ENCODE measurements at places on chromosomes 5 and 9. TPM values are rescaled to one million over a fixed set of nuclear protein-coding genes. Genes with fewer than 3 reads are reported as not detected.

Gene GPRIN1
- polyA plus RNA-seq, result 6.6 TPM

Gene TMEM267
- polyA plus RNA-seq, result 6.9 TPM

Gene ADAMTS16
- not detected for polyA plus RNA-seq

Gene PPIC
- 55.1 TPM for polyA plus RNA-seq

Gene SLC36A3
- not detected for polyA plus RNA-seq

Gene LCN1
- not detected for polyA plus RNA-seq

GRCh38 chr5:1554410-1554967 is 30.7 kb upstream of the LPCAT1 start:
- DNase-seq, result no peak

- DNase-seq, result no peak
Observed at GRCh38 chr5:164296603-164297080, 791.2 kb downstream of the MAT2B start.

GRCh38 chr9:6894135-6894534 is 136.4 kb downstream of the KDM4C start:
- DNase-seq, result no peak

GRCh38 chr9:113340011-113340699 is at the start of gene WDR31:
Gene WDR31 (minus strand): TSS chr9:113340275. CDS start chr9:113332022, 8,253 bp downstream.
- peak; percentile 95 for DNase-seq

DNA sequence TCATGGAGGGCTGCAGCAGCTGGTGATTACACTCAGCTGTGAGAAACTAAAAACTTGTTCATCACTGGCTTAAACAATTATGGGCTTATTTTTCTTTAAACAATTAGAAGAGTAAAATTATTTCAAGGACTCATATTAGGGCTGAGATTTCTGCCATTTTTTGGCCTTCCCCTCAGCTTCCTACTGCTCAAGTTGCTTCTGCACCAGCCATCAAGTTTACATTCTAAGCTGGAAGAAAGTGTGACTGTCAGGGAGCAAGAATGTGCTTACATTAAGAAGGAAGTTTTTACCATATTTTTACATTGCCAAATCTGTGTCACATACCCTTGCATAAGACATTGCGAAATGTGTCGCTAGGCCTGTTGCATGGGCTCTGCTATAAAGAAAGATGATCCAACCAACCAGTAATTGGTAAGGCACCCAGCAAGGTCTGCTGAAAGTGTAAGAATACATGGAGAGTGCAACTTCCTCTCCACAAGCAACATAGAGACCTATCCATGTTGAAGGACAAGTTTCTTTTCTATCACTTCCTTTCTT is 260.3 kb upstream of the CDH10 start:
- DNase-seq, result no peak

GRCh38 chr5:131944702-131945550 is 537 bp downstream of the MEIKIN start:
- no peak for DNase-seq

DNA sequence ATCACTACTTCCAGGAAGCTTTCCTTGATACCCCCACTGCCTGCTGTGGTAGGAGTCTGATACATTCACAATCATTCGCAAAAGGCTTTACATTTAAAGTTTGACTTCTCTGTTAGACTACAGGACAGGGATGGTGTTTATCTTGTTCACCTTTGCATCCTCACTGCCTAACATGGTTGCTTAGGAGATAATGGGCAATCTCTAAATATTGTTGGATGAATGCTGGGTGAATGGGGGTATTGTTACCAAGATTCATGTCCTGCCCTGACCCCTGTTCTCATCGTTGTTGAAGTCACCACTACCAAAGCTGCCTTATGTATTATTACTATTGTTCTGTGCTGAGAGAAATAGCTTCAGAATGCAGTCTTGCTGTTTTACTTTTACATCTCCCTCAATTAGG is 7.7 kb upstream of the TMEFF1 start:
- no peak for DNase-seq

DNA sequence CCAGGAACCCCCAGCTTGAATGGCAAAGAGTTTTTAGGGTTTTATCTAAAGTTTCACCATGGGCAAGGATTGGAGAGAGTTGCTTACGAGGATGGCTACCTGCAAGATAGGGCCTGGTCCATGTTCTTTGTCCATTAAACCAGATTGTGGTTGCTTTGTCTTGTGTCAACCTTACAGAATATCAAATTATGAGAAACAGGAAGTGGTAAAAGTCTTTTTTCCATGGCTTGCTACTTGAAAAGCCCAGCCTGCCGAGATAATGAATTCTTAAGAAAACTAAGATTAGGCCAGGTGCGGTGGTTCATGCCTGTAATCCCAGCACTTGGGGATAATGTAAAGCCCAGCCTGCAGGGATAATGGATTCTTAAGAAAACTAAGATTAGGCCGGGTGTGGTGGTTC is 24.4 kb downstream of the ZNF474 start:
- DNase-seq, result no peak

- DNase-seq, result peak; percentile 63
Observed at GRCh38 chr9:78296201-78296892, 578 bp upstream of the PSAT1 start.

DNA sequence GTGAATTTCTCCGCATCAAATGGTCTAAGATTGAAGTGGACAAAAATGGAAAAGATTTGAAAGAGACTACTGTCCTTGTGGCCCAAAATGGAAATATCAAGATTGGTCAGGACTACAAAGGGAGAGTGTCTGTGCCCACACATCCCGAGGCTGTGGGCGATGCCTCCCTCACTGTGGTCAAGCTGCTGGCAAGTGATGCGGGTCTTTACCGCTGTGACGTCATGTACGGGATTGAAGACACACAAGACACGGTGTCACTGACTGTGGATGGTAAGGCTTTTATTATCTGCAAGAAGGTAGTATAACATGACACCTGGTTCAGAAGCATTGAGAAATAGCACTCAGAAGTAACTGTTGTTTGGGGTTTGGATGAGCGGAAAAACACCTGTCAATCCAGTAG is 18.7 kb downstream of the VCAN start:
- no peak for DNase-seq

DNA sequence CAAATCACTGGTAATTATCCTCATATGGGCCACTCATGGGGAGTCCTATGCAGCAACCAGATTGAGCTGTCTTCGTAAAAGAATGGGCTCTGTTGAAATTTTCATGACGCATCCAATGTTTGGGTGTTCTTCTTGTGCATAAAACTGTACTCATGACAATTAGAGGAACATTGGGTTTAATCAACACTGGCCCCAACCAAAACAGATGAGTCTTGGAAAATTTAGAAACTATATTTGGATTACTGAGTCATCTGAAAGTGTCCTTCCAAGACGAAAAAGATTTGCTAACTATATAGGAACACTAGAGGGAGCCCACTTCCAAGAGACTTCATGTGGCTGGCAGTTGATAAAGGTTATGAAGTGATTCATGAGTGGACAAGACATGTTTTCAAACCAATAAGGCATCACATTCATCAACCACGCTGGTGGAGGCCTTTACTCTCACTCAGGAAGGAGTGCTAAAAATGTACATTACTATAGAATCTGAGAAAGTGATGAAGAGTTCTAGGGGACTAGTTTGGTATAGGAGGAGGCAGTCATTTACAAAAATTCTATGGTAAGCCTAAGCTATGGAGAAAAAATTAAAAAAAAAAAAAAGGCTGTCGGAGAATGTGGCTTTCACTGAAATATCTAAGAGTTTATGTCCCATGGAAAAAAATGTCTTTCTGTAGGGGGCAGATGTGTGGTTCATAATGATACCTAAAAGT is 313.5 kb downstream of the PRDM9 start:
- peak; percentile 1 for DNase-seq

GRCh38 chr5:170865622-170866021 is 3.8 kb downstream of the RANBP17 start:
- no peak for DNase-seq

GRCh38 chr9:95494022-95494415 is 22.8 kb downstream of the PTCH1 start:
- DNase-seq, result peak; percentile 94
